ENCODE measurements at places on chromosomes 1 and 21.

- DNase-seq = no peak
These were observed 3.2 kb downstream of the LYPD8 start for GRCh38 chr1:248752161-248753028.

DNA sequence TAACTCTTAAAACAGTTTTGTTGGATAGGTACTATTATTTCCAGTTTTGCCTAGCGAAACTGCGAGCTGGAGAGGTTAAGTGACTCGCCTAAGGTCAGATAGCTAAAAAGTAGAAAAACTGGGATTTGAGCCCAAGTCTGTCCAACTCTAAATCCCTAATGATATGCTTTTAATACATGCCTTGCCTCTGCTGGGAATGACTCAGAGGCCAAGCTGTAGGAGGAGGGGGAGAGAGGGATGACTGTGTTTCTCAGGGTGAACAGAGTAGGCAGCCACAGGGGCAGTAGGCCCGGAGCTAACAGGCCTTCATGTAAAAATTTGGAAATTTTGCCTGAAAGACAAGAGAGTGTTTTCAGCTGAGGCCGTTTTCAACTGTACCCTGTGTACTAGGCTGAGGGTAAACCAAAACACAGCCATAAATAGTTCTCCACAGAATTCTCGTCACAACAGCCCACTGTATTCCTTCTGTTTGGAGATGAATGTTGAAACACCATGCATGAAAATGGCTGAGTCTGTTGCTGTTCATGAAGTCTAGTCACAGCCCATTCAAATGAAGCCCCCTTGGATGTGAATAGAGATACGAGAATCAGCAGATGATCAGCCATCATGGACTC, 107.5 kb upstream of the HOOK1 start:
- DNase-seq = no peak

- DNase-seq = no peak
These were observed 285.6 kb upstream of the B3GALT2 start for GRCh38 chr1:193471981-193472380.

DNA sequence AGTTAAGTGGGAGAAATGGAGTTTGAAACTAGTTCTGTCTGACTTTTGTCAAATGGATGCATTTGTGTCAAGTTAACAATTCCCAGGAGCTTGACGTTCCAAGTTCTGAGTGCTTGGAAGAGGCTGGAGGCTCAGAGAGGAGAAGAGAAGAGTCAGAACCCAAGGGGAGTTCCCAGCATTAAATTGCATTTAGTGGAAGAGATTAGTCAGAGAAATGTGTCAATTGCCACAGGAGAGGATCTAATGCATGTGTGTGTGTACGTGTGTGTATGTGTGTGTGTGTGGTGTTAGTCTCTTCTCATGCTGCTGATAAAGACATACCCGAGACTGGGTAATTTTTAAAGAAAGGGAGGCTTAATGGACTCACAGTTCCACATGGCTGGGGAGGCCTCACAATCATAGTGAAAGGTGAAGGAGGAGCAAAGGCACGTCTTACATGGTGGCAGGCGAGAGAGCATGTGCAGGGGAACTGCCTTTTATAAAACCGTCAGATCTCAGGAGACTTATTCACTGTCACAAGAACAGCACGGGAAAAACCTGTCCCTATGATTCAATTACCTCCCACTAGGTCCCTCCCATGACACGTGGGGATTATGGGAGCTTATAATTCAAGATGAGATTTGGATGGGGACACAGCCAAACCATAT, 101.5 kb upstream of the TMEM51 start:
- no peak for DNase-seq

DNA sequence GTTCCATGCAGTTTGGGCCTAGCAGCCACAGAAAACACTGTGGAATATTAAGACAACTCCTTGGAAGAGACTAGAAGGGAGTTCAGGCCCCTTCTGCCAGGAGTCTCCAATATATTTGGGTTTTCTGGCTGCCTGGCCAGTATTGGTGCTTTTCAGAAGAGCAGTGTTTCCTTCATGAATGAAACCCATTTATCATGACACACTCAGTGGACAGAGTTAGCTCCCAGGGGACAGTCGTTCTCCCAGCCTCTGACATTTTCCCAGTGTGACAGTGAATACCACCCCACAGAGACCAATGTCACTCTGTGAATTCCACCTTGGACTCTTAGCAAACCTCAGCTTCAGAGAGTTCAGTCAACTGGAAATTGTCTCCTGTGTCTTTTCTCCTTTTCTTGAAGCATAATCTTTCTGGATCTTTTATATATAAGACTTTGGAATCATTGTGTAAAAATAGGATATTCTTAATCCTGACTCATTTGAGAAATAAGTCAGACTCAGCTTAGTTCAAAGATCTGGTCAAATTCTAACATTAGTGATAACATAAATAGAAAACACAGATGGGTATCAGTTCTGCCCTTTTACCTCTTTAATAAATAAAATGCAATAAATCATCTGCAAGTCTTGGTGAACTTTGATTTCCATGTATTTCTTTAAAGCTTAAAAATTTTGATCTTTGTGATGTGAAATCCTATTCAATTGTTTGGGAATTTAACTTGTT, 40.4 kb downstream of the GNG12 start:
- no peak for DNase-seq

GRCh38 chr1:30283199-30283962, 440.0 kb downstream of the MATN1 start:
- DNase-seq = no peak

DNA sequence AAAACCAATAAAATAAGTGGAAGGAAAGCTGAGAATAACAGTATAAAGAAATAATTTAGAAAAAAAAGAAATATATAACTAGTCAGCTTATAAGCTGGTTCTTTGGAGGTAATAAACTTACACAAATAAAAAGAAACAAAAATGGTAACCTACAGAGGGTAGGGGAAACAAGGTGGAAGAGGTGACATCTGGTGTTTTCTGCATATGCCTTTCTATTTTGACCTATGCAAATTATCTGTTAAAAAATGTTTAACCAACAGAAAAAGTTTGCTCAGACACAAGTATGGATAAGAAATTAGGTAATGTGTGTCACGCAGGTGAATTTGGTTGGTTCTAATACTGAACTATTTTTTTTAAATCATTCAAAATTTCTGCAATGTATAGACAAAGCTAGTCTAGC, 53.6 kb upstream of the DMRTA2 start:
- DNase-seq = no peak

DNA sequence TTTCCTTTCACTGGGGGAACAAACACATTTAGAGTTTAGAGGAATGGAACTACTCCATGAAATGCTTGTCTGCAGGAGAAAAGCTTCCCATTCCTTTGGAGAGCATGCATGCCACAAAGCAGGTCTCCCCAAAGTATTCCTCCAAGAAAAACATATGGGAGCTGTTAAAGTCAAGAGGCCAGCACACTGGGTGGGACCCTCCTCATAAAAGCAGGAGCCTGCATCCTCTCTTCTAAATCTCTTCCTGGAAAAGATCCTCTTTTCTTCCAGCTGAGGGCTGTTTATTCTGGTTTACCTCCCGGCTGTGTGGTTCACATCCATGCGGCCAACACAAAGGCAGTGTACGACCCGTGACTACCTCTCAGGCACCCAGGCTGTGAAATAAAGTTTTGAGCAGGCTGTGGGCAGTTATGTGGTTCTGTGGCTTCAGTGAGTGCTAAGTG, 103.4 kb downstream of the TENT5C start:
- DNase-seq = no peak

- DNase-seq = no peak
These were observed 742.0 kb downstream of the ADGRL2 start for GRCh38 chr1:82542766-82543165.
